ENCODE measurements at places on chromosomes 11 and 22. TPM values are rescaled to one million over a fixed set of nuclear protein-coding genes. Genes with fewer than 3 reads are reported as not detected.

Gene CAVIN3
- total RNA-seq: 43.5 TPM

Gene IGSF22
- total RNA-seq: 4.2 TPM

DNA sequence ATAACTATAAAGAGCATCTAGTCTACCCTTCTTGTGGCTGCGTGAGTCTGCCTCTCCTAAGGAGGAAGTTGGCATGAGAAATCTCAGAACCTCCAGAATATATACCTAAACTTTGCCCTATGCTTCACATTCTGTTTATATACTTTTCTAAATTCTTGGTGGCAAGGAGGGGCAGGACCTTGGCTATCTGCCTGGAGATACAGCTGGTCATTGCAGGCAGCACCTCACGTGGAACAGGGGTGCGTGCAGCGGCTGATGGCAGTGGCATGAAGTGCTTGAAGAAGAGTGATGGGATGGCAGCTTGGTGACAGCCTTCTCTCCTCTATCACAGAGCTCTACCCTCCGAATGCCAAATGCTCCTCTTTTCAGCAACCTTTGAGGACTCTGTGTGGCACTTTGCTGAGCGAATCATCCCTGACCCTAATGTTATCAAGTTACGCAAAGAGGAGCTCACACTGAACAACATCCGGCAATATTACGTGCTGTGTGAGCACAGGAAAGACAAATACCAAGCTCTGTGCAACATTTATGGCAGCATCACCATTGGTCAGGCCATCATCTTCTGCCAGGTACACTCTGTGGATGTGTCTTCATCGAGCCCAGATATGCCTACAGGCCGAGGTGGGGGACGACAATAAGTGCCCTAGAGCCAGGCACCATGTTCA, 12.5 kb downstream of the DDX25 start:
- no peaks in the 10 kb centered on the region for H3K4me1 ChIP-seq
- no peaks in the 10 kb centered on the region for H3K36me3 ChIP-seq

DNA sequence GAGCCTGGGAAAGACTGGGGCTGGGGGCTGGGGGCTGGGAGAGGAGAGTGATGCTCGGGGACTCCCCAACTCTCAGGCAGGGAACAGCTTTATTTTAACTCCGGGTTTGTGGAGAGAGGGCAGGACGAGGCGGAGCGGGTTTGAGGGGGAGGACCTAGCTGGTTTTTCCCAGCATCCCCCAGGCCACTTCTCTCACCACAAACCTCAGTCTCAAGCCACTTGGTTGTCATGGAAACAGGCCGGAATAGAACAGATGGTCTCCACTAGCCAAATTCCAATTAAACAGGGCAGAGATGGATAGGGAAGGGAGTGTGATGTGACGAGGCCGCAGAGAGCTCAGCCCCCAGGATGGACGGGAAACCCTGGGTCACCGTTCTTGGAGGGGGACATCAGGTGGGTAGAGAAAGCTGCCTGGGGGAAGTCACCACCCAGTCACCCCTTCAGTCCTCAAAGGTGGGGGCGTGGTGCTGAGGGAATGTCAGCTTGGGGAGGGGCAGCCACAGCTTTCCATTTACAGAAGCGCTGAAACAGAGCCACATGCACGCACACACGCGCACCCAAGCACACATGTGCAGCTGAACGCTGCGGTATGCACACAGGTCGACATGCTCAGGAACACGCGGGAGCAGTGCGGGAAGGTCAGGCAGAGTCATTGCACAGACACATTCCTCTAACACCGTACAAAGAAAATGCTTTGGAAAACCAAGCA, 19.2 kb downstream of the NECTIN1 start:
- H3K36me3 ChIP-seq: no peaks in the 10 kb centered on the region
- H3K4me3 ChIP-seq: no peak overlapping the region
- DNase-seq: peak; percentile 95
- H3K27me3 ChIP-seq: peaks cover 3% of the 10 kb centered on the region
- peaks cover 17% of the 10 kb centered on the region for H3K4me1 ChIP-seq

Gene APOL5
- total RNA-seq: 1.1 TPM

DNA sequence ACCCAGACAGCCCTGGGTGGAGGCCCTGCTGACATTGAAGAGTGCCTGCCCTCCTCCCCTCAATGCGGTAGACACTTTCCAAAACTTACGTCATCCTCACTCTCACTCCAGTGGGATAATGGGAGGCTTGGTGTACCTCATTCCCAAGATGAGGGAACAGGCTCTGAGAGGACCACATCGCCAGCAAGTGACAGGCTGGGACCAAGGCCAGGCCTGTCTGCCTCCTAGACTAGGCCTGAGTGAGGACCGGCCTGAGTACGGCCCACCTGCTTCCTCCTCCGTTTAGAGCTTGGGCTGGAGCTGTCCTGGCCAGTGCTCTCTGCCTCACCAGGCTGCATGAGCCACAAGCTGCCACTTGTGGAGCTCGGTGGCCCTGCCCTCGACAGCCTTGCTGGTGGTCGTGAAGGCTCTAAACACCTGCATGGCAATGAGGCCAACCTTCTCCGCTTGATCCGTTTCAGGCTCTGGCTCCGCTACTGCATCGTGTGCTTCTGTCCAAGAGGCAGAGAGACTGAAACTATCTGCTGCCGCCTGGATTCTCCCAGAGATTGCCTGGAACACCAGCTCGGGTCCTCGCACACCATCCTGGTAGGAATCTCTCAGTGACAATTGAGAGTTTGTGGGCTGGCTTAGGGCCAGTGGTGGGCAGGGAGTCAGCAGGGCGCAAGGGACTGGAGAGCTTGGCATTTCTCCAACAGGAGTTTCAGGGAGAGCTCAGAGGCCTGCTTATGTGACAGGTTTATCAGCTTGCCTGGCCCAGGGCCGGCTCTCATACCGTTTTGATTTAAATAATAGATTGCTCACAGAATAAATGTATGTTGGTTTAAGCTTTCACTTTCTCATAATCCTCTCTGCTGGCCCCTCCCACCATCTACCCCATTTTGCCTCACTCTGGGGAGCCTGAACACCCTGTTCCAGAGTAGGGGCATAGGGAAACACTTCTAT, 9.4 kb downstream of the LRRC75B start:
- H3K36me3 ChIP-seq: peaks cover 34% of the 10 kb centered on the region
- no peaks in the 10 kb centered on the region for H3K27me3 ChIP-seq
- H3K4me1 ChIP-seq: peaks cover 19% of the 10 kb centered on the region
- H3K27ac ChIP-seq: peak overlapping the region; percentile 40

GRCh38 chr11:34850334-34850733, 65.8 kb downstream of the APIP start:
- DNase-seq: no peak
- H3K4me1 ChIP-seq: no peaks in the 10 kb centered on the region
- H3K36me3 ChIP-seq: no peaks in the 10 kb centered on the region
- no peak overlapping the region for H3K27ac ChIP-seq
- H3K4me3 ChIP-seq: no peak overlapping the region

DNA sequence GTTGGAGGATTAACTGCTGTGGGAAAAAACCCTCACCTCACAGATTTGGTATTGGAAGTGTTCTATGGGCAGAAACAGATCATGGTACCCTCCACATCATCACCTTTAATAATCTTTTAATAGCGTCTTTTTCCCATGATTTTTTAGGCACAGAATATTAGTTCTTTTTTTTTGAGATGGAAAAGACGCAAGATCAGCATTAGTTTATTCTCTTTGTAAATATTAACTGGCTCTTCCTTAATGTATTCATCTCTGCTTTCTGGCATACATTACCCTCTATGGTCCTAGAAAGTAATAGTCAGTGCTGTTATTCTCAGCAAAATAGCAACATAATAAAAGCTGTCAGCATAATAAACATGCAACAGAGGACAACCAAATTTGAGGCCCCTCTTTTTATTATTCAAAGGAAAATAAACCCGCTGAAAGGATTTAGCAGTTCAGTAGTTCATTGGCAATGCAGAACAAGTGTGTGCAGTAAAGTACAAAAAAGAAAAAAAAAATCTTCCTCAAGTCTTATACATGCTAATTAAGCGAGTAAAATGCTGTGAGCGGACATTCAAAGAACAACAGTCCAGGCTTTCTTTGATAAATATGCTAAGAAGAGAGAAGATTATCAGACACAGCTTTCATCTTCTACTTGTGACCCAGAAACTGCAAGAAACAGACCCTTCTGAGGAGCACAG, 37.5 kb upstream of the DDI1 start:
- H3K27ac ChIP-seq: no peak overlapping the region
- H3K36me3 ChIP-seq: peaks cover 2% of the 10 kb centered on the region
- peak; percentile 45 for DNase-seq
- peaks cover 3% of the 10 kb centered on the region for H3K4me1 ChIP-seq

GRCh38 chr11:96466607-96467006, 76.8 kb downstream of the JRKL start:
- H3K27me3 ChIP-seq: no peaks in the 10 kb centered on the region
- no peaks in the 10 kb centered on the region for H3K4me1 ChIP-seq
- H3K27ac ChIP-seq: no peak overlapping the region
- no peak for DNase-seq
- no peak overlapping the region for H3K4me3 ChIP-seq
- no peaks in the 10 kb centered on the region for H3K36me3 ChIP-seq

- H3K4me1 ChIP-seq: no peaks in the 10 kb centered on the region
- no peak for DNase-seq
- H3K27ac ChIP-seq: no peak overlapping the region
- no peak overlapping the region for H3K4me3 ChIP-seq
- H3K36me3 ChIP-seq: no peaks in the 10 kb centered on the region
Observed at GRCh38 chr11:128596250-128596649, 8.9 kb upstream of the ETS1 start.

Gene PARVA
- 29.9 TPM for total RNA-seq

Gene MCAT
- total RNA-seq: 9.4 TPM
